ENCODE measurements at places on chromosomes 2 and 18.
A peak's percentile ranks its signal among the peaks of the same experiment; 100 is the strongest.

DNA sequence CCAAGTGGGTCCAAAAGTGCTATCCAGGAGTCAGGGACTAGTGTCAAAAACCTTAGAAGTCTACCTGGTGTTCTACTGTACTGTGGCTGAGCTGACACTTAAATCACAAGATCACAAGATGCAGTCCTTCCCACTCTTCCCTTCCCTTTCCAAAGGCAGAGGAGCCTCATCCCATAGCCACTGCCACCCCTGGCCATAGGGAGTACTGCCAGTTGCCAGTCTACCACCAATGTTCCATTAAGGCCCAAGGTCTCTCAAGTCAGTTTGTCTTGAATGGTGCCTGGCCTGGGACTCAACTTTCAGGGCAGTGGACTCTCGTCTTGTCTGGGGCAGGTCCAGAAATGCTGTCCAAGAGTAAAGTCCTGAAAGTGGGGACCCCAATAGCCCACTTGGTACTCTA lies 585.6 kb downstream of the NUP35 start:
- no peak for DNase-seq

DNA sequence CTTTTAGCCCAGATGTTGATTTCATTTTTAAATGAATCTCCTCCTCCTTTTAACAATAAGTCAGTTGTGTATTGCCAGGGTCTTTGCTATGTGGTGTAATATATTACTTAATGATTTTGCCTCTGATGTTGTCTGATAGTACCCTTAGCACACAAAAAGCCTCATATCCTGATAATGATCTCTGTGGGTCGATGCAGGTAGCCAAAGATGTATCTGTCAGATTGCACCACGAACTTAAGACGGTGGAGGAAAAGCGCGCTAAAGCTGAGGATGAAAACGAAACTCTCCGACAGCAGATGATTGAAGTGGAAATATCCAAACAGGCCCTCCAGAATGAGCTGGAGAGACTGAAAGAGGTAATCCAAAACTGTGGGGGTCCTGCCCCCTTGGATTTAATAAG lies 14.8 kb downstream of the MTCL1 start:
- no peak for DNase-seq

DNA sequence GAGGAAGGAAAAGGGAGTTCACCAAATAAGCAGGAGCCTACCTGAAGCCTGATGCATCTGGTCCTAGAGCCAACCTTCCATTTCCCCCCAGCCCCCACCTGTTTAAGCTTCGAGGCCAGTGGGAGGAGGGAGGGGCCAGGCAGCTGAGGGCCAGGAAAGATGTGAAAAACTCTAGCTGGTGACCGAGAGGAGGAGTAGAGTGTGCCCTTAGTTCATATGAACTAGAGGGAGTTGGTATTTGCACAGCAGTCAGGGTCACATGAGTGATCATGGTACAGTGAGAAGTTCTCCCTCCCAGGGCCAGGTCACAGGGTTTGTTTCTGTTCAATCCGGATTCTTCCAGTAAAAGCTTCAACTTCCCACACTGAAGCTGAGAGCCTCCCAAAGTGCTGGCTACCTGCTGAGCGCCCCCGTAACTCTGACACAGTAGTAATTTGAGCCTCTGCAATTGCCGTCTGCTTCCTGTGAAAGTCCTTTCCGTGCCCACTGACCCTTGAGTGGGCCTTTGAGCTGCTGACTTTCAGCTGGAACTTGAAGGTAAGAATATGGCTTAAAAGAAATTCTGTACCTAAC lies at the start of gene SULT1C2:
SULT1C2 (plus strand) TSS at position 362 of the 573 bp plus-strand sequence. CDS start 4,773 bp downstream, outside the sequence.
- DNase-seq, result no peak

GRCh38 chr2:173524256-173524955 lies 169.7 kb downstream of the CDCA7 start:
- DNase-seq, result no peak

GRCh38 chr2:239732666-239733010 lies 292.5 kb downstream of the NDUFA10 start:
- DNase-seq, result no peak

DNA sequence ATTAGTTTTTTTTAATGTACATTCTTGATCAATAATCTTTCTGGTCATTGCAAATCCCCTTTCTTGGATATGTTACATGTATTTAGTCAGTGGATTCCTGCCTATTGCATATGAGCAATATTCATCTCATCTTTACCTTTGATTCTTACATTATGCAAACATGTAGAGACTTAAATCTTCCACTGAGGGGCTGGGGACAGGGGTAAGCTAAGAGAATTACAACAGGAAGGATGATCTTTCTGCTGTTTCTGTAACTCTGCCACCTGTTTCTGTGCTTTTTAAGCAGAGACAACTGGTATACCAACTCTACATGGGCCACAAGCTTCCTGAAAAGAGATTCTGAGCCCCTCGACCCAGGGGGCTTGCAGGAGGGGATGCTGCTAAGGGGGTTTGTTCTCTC lies 68.6 kb downstream of the RND3 start:
- DNase-seq, result no peak

DNA sequence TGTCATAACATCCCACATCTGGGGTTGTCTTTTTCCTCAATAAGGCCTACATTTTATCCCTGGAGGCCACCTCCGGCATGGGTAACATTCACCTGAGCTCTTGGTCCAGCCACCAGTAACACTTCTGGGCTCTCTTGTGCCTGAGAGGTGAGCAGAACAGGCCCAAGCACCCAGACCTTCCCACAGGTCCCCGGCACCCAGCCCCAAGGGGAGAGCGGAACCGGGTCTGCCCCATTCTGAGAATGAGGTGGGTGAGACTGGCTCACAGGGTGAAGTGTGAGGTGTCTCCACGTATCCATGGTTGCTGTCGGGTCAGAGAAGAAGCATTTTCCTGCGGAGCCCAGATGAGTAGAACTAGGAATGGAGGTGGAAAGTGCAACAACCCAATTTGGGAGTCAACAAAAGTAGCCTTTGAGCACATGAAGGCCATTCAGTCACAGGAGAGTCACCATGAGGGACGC lies 496.7 kb upstream of the MYT1L start:
- DNase-seq, result no peak

- DNase-seq, result no peak
Observed at GRCh38 chr2:10716581-10716980, 4.8 kb upstream of the ATP6V1C2 start.

- no peak for DNase-seq
Observed at GRCh38 chr2:200305797-200306195, 697 bp upstream of the SPATS2L start.

DNA sequence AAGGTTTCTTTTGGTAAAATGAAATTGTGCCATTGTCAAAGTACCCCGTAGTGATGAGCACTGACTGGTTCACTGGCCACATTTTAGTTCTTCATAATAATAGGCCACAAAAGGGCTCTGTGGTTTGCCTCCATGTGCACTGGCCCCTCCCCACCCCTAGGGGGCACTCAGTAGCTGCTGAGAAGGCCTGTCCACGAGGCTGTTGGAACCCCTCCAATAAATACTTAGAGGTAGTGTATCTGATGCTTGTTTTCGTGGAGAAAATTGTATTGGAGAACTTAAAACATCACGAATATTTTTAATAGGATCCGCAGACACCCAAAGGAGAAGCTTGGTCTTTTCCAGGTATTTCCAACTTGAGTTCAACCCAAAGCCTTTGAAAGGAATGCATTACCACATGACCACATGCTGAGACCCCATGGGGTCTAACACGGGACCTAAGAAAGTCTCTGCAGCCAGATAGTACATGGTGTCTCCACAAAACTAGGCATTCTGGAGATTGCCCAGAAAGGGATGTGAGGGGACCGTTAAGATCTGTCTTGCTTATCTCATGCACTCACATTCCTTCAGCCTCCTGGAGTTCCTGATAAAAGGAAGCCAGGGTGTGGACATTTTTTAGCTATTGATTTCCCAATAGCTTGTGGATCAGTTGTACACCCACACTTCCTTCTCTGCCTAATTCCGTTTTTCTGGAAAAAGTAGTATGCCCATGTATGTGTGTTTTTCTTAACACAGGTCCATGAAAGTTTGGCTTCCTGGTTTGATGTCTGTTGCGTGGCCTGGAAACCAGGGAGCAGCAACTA lies 28.5 kb upstream of the NOSTRIN start:
- DNase-seq, result no peak

- no peak for DNase-seq
Observed at GRCh38 chr18:48551100-48551499, 12.3 kb downstream of the CTIF start.

- no peak for DNase-seq
Observed at GRCh38 chr2:103284750-103285149, 522.9 kb downstream of the TMEM182 start.

DNA sequence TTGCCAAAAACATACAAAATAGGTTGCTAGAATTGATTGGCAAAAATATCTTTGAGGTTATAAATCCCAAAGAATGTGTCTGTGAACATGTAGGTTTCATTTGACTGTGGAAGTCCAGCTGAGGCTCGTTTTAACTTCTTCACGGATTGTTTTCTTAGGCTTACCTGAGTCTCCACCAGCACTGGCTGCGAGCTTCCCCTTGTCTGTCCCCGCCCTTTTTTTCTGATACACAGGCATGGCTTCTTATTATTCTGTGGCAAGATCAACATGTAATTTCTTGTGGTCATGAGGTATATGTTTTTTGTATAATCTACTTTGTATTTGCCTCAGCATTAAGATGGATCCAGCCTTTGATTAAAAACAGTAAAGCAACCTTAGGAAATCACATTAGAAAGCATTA lies 7.2 kb upstream of the SLC40A1 start:
- no peak for DNase-seq

DNA sequence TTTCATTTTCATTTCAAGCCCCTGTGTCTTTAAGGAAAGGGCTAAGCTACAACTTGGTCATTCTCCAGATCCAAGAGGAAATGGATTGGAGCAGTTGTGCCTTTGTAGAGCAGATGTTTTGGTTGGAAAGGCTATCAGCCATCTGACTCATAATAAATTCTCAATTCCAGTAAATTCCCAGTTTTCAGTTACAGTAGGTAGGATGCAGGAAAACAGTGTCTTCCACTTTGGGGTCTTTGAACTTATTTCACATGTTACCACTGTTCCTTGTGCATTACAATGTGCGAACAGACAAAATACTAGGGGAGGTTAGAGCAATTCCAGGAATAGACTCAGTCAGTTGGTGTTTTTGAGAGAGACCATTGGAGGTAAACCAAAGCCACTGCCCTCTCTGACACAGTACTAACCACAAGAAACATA lies 211.9 kb downstream of the BABAM2 start:
- peak; percentile 54 for DNase-seq

GRCh38 chr2:149825473-149825872 lies 237.9 kb upstream of the MMADHC start:
- DNase-seq, result no peak

GRCh38 chr2:75428646-75429443 lies 131.9 kb downstream of the EVA1A start:
- DNase-seq, result no peak

- no peak for DNase-seq
Observed at GRCh38 chr2:43100883-43101662, 125.3 kb downstream of the ZFP36L2 start.

DNA sequence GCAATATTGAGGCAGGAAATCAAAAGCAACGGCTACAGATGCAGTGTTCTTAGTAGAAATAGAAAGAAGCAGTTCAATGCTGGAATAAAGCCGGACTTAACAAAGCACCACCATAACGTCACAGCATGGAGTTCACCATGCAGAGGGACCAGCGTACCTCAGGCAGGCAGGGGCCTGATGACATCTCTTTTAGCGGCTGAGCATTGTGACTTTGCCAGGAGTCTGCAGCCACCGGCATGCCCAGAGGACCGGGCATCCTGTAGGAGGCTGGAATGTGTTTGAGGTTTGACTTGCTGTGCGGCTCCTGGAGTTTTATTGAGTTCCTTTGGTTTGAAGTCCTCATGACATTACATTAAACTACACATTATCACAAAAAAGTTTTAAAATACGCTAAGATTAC lies 139.8 kb downstream of the UXS1 start:
- no peak for DNase-seq

DNA sequence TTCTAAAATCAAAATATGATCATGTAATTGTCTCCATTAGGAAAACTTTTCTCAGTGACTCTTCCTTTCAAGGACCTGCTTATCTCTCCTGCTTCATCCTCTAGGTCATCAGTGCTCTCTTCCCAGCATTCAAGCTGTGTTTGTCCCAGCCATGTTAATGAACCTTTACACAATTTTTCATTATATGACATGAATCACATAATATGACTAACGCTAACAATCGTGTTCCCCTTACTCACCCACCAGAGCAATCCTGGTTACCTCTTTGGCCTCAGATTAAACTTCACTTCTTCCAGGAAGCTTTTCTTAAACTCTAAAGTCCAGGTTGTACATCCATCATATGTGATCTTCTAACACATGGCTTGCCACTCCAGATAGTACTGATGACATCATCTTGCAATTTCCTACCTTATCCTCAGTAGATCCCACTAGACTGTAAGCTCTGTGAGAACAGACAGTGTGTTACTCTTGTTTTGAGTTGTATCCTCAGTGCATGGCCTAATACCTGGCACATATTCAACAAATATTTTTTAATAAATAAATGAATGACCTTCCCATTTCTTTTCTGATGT lies 882.9 kb upstream of the ZEB2 start:
- no peak for DNase-seq

- no peak for DNase-seq
Observed at GRCh38 chr2:33116799-33117198, 170.0 kb downstream of the LTBP1 start.

GRCh38 chr2:102082571-102083392 lies 59.8 kb upstream of the IL1R1 start:
- DNase-seq, result no peak
